ENCODE measurements at places on chromosomes 3 and 15. TPM values are rescaled to one million over a fixed set of nuclear protein-coding genes. Genes with fewer than 3 reads are reported as not detected.

- no peak for DNase-seq
Observed at GRCh38 chr15:34855893-34856292, 60.5 kb upstream of the ACTC1 start.

GRCh38 chr3:116322750-116323375, 122.4 kb downstream of the LSAMP start:
- DNase-seq = no peak

GRCh38 chr3:10365316-10365715, 44.4 kb upstream of the SEC13 start:
- no peak for DNase-seq

DNA sequence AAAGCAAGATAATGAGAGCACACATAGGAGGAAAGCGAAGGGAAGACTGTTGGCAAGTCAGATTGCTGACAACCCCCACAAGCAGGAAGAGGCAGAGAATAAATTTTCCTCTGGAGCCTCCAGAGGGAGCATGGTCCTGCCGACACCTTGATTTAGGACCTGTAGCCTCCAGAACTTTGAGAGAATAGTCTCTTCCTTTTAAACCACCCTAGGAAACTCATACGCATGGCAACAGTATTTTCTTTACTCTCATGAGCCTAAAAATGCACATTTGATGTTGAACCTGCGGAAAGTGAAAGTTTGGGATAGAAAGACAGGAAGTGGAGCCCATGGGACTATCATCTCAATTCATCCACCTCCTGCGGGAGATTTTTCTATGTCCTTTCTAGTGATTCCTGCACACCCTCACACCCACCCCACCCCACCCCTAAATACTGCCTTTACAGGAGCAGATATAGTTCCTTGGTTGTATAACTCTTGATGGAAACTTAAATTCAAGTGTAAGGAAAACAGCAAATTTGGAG, 116.7 kb upstream of the LPP start:
- DNase-seq = no peak

DNA sequence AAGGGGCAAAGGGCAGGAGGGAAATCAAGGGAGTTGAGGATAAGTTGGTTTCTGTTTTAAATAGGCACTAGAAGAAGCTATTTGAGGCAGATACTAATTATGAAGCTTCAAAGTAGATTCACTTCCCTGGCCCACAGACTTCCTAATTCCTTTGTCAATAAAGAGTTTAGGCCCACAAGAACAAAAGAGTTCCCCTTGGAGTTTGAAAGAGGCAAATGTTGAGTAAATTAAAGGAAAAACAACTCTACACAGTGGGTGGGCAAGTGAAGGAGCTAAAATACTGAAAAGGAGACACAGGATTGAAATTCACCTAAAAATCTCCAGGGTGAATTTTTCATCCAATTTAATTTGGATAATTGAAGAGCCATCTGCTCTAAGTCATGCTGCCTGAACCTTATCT, 411.7 kb upstream of the RORA start:
- DNase-seq = no peak

The PAK2 gene
- total RNA-seq = 81.7 TPM

Measured in B cell (primary cell).